ENCODE measurements at places on chromosomes 1 and 21.

GRCh38 chr1:209875515-209875914 is 47.7 kb downstream of the UTP25 start:
- DNase-seq, result no peak

GRCh38 chr1:172533513-172534151 is 682 bp downstream of the SUCO start:
- peak; percentile 66 for DNase-seq

GRCh38 chr1:186456729-186457255 is 4.1 kb downstream of the PDC start:
- no peak for DNase-seq

GRCh38 chr1:14017531-14017961 is 317.6 kb downstream of the PRDM2 start:
- no peak for DNase-seq

DNA sequence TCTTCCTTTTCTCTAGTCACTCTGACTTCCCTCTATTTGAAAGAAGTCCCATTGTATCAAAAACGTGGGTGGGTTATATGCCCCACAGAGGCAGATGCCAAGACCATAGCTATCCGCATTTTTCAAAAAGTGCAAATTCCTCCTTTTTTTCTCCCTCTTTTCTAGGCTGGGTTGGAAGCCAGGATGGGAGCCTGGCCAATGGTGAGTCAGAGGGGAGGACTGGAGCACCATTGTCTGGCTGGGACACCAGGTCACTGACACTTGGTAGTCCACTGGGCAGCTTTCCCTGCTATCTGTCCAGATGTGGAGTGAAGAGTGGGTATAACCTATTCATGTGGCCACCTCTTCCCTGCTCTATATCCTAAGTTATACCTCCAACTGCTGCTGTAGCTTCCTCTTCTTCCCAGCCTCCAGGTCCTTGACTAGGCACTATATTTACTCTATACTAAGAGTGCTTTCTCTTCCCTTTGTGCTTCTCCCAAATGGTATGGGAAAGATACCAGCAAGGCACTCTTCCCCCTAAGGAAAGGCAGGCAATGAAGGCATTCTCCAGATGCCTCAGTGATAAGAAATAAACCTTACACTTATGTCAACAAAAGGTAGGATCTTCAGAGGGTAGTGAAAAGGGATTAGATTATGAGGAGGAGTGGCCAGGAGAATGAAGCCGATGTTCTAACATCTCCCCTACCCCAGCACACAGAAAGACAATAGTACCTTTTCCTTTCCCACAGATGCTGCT is 12.9 kb downstream of the PI4KB start:
- DNase-seq, result peak; percentile 45

DNA sequence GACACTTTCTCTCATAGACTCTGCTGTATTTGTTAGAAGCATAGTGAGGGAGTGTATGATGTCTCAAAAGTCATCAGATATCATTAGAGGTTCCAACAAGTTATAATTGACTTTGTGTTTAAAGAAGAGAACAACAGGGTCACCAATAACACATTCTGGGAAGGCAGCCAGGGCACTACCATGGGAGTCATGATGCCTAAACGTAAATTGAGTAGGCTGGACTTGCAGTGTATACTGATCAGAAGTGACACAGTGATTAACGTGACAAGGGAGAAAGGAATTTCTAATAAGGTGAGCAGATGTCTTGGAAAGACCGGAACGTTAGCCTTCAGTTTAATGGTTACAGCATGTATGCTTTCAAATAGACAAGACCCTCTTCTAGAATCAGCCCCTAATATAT is 973.2 kb downstream of the NCAM2 start:
- no peak for DNase-seq

GRCh38 chr1:106517224-106517623 is 539.2 kb upstream of the PRMT6 start:
- no peak for DNase-seq

GRCh38 chr21:35197191-35197590 is 148.1 kb upstream of the RUNX1 start:
- DNase-seq, result no peak

DNA sequence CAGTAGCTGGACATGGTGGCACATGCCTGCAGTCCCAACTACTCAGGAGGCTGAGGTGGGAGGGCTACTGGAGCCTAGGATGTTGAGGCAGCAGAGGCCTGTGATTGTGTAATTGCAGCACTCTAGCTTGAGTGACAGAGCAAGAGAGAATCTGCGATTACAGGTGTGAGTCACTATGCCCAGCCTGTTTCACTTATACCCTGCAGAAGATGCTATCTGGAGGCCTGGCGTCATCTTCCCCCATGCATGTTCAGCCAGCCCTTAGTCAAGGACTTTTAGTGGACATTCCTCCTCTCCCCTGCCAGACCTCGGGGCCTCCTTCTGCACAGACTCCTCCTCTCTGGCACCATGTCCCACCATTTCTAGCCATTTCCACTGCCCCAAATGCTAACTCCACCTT is 36.3 kb upstream of the RCC2 start:
- DNase-seq, result peak; percentile 36

- DNase-seq, result no peak
These were observed 129.8 kb upstream of the PRDX6 start for GRCh38 chr1:173347282-173347818.

- no peak for DNase-seq
These were observed 92.6 kb downstream of the NID1 start for GRCh38 chr1:235972311-235972689.

- DNase-seq, result no peak
These were observed 7.2 kb upstream of the NHLH1 start for GRCh38 chr1:160359559-160360226.

DNA sequence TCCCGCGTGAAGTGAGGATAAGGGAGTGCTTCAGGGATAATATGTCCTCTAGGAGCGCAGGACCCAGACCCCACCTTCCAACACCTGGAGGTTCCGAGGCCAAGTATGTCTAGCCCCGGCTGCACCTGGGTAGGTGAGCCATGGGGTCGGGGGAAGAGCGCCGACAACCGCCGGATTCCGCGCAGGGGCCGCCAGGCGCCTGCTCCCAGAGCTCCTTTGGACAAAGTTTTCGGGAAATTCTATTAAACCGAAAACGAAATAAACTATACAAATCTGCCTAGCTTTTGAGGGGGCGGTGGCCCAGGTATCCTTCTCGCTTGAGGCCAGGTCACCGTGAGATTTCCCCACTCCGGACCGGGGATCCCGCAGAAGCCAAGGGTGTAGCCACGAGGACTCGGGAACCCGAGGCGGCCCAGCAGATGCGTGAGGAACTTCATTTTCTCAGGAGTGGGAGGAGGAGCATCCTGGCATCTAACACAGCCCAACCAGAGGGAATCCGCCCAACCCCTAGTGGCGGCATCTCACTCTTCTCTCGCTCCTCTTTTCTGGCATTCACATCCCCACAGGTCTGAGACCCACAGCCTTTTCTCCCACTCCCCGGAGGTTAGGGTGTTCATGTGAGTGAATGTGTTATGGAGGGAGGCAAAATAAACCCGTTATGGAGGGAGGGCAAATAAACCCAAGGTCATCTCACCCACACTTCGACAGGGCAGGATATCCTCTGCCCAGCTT is 2.3 kb upstream of the DMRTA2 start:
- no peak for DNase-seq

GRCh38 chr1:2462819-2463218 is 13.3 kb upstream of the PLCH2 start:
- no peak for DNase-seq

DNA sequence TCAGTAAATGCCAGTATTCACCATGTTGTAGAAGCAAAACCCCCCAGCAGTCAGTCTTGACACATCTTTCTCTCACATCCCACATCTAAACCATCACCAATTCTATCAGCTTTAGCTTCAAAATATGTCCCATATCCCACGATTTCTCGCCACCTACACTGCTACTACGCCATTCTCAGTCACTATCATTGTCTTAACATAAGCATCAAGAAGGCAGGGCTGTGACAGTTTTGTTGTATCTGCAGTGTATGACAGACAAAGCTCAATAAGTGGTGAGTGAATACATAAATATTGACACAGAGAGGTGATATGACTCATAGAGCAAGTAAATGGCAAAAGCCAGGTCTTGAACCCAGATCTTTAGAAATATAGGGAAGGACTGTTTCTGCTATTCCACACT is 59.9 kb downstream of the JAK1 start:
- DNase-seq, result no peak

GRCh38 chr1:94471271-94471670 is 53.1 kb downstream of the ABCD3 start:
- DNase-seq, result no peak

DNA sequence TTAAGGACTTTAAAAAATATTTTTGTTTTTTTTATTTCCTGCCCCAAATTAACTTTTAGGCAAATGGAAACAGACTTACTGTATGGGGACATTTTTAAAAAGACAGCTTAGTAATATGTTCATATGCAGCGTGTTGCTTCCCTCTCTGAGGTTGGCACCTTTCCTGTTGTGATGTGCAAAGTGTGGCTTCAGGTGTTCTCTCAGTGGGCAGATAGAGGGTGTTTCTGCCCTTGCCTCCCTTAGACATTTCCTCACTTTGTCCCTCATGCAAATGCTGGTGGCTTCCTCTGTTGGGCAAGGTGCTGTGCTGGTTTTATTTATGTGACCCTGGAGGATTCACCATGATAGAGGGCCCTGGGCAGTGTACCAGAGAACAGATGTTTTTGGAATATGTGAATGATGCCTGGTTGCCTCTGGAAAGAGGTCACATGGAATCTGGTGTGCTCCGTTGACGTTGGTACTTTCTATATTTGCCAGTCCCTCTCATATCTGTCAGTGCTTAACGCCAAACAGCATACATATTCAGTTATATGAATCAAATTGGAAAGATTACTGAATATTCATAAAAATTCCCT is 123.5 kb downstream of the PATJ start:
- DNase-seq, result no peak

DNA sequence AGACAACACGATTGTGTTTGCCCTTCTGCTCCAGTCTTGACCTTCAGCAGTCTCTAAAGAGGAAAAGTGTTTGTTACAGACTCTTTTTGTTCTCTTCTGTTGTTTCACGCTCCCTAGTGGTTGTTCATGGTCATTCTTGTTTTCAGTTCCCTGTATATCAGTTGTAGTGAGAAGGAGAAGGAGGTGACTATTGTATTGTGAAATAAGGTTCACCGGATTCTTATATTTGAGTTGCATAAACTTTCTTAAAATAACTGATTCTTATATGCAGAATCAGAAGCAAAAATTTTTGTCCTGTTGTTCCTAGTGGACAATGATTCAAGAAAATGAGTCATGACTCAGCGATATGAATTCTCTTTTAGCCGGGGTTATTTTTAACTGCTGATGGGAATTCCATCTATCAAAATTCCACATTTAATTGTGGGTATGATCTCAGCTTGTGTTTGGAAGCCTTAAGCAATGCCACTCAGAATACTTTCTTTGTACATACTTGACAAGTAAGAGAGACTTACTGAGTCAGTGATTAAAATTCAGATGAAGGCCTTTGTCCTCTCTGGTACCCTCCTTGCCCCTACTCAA is 152.2 kb downstream of the CLEC20A start:
- DNase-seq, result no peak

DNA sequence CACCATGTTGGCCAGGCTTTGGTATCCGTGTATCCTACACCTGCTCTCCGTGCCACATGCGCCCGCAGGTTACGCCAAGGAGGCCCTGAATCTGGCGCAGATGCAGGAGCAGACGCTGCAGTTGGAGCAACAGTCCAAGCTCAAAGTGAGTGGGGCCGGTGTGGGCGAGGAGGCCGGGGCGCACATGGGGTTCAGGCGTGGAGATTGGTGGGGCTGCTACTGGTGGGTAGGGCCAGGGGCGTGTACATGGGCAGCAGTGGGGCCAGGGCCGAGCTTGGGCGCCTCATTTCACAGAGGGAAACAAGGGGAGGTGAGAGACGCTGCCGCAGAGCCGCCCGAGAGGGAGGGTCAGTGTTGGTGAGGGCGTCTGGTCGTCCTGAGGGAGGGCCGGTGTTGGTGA is 5.6 kb downstream of the ATAD3B start:
- DNase-seq, result no peak

GRCh38 chr1:110412576-110412975 is 5.1 kb upstream of the LAMTOR5 start:
- peak; percentile 48 for DNase-seq

- DNase-seq, result no peak
These were observed 8.6 kb downstream of the LAMC2 start for GRCh38 chr1:183194527-183195141.

- no peak for DNase-seq
These were observed 13.5 kb downstream of the SUSD4 start for GRCh38 chr1:223350361-223350908.

DNA sequence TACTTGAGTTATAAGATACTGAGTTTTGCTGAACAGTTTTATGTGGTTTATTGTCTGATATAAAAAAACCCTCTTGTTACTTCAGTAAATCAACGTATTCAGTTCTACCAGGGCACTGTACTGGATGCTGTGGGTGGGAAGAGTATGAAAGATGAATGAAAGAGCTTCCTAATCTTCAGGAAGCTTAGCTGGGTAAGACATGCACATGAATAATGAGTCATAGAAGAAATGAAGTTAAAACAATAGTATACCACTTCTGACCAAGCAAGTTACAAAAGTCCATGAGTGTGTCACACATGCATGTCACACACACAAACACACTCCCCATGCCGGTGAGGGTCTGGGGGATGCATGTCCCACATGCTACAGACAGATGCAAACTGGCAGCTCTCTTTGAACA is 105.9 kb downstream of the SIPA1L2 start:
- no peak for DNase-seq

DNA sequence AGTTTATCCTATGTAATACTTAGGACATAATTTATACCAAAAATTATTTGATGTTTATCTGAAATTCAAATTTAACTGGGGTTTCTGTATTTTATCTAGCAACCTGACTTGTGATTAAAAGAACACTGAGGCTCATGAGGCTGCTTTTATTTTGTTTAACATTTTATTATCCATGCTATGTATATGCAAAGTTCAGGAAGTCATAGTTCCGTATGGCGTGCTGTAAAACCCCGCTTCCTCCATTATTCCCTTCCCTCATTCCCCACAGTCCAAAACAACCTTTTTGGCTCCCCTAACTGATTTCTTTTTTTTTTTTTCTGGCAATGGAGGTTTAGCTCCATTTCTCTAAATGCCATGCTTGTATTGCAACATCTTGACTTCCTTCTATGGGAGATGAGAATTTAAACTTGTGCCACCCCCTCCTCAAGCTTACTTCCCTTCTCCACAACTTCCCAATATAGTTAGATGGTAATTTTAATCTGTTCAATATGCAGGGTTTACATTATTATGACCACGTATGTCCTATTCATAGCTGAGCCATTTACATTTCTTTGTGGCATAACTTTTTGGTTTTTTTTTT is 138.0 kb upstream of the DNAH14 start:
- DNase-seq, result no peak

Measured in left hindlimb (tissue), 1 donor.